ENCODE measurements at places on chromosomes 3 and 15.

DNA sequence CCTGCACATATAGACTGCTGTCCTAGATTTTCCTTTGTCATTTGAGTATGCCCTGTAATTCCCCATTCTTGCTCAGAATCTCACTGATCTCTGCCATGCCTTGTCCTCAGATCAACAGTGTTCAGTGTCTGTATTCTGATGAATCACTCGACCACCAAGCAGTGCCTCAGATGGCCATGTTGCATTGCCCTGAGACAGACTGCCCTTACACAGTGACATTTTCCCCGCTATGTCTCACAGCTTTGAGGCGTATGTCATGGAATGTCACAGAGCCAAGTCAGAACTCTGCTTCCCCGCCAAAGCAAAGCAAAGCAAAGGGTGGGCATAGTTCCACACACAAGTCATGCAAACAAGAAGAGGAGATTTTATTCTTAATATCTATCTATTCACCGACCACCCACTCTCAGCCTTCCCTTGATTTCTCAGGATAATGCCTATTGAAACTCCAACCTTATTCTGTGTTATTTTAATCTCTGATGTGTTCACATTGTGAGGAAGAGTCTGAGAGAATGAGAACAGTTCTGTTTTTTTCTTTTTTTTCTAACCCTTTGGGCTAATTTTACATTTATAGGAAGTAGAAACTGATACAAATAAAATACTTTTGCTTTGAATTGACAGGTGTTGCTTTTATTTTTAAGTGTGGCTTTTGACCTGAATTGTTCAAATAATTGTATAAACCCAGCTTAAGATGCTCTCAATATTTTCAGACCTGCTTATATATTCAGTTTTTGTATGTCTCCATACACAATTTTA, 16.9 kb upstream of the PSMD6 start:
- DNase-seq: no peak

- no peak for DNase-seq
Measured at GRCh38 chr15:49904296-49904695, 214.7 kb downstream of the ATP8B4 start.

- DNase-seq: no peak
Measured at GRCh38 chr3:46372492-46373359, 2.0 kb downstream of the CCR5 start.

DNA sequence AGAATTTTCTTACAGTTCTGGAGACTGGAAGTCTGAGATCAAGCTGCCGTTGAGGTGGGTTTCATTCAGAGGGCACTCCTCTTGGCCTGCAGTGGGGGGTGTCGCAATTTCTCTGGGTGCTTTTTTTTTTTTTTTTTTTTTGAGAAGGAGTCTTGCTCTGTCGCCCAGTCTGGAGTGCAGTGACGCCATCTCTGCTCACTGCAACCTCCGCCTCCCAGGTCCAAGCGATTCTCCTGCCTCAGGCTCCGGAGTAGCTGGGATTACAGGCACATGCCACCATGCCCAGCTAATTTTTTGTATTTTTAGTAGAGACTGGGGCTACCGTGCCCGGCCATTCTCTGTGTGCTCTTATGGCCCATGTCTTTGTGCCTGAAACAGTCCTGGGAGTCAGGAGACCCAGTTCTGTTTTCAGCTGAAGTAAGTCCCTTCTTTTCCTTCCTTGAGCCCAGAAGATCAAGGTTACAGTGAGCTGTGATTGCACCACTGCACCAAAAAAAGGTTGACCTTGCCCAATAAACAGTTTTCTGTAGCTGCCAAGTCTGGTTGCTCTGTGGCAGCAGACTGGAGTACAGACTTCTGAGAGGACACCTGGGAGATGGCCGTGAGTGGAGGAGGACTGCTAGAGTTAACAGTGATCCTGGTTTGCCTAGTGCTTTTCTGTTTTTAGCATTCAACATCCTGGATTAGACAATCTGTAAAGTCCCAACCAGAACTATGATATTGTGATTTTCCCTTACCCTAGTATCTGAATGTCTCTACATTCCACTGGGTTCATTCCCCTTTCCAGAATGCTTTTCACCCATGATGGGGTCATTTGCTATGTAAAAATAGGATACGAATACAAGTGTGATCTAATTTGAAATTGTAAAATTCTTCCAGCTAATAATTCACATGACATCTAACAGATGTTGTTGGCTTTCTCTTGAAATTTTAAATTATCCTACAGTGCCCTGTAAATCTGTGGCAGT, 76.6 kb upstream of the RNF7 start:
- no peak for DNase-seq

GRCh38 chr15:82047453-82048400, 1.9 kb upstream of the MEX3B start:
- no peak for DNase-seq

DNA sequence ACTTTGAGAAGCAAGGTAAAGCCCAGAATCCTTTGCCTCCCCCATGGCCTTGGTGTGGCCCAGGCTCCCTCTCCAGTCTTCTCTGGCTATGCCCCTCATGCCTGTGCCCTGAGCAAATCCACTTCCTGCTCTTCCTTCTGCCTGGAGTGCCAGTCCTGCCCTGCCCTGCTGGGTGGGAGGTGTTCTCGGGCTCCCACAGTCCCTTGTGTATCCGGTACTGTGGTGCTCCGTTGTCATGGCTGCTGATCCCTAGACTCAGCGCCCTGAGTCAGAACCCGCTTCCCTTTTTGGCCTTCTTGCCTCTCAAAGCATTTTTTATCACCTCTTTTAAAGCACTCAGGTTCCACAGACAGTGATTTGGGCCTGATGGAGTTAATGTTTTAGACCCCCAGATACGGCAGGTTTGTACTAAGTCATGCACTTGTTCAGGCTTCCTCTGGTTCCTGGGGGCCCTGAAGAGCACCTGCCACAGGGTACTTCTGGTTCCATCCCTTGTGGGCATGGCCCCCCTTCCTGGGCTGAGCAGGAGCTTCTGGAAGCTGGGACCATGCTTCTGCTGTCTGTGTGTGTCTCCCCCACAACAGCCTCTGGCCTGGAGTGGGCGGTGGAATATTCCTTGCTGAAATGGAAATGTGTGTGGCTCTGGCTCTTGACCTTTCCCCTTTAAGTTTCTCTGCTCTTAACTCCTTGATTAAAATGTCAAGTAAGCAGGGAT, 29.6 kb upstream of the ADAMTS7 start:
- no peak for DNase-seq

GRCh38 chr3:10961921-10962320, 30.6 kb upstream of the SLC6A1 start:
- DNase-seq: no peak

DNA sequence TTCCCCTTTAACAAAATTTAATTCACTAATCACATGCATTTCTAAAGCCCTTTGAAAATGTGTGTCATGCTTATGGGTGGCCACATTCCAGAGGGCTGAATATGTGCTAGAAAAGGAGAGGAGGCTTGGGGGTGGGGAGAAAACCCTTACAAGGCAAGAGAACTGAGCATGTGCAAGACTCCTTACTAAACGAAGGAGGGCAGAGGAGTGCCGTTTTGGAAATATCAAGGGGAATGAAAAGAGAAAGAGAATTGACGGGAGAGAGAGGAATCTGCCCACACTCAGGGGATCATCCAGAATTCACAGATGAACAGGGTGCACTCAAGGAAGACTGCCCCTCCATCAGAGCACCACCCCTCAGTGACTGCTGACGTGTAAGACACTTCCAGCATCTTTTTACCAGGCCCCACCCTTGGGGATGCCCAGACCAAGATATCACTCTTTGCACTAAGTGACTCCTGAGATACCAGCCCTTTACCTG, 37.9 kb upstream of the TSC22D2 start:
- DNase-seq: peak; percentile 92

GRCh38 chr3:156865732-156866131, 39.6 kb downstream of the LEKR1 start:
- DNase-seq: no peak

GRCh38 chr3:31559872-31560534, 27.3 kb downstream of the STT3B start:
- no peak for DNase-seq

DNA sequence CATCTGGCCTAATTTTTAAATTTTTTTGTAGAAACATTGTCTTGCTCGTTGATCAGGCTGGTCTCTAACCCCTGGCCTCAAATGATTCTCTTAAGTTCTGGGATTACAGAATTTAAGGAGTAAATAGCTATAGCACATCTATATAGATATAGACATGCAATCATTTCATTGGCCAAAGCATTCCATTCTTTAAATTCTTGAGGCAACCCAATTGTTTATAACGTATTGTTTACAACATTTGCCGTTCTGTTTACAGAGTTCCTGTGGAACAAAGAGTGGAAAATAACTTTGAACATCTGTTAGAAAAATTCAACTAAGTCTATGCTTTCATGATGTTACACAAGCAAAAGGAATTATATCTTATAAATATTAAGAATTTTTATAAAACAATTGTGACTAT, 205.2 kb upstream of the ROBO2 start:
- DNase-seq: no peak

DNA sequence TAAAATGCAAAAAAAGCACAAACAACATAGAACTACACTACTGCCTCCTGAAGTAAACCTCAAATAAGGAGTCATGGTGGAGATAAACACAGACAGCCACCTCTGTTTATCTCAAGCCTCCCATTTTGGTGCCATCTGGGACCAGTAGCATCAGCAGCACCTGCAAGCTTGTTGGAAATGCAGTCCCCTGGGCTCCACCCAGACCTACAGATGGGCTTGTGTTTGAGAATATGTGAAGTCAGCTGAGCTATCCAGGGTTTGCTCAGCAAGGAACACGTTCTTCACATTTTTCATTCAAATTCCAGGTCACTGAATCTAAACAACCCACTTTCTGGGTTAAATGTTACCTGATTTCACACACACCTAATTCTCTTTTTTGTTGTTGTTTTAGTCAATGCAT, 45.5 kb downstream of the RASGRF1 start:
- no peak for DNase-seq

DNA sequence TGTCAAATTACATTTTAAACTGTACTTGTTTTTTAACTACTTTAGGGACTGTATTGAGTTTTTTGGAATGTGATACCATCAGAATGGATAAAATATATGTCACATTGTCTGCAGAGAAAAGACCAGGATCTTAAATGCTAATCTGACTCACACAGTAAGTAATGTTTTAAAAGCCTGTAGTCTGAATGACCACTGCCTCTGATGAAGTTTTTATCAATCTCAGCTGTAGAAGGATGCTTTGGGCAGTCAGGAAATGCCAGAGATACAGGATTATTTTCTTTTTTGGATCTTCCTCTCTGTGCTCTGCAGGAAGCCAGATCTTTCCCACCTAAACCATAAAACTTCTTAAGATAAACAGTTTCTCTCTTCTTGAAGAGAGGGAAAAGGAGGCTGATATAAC, 73.1 kb upstream of the PRTG start:
- no peak for DNase-seq

DNA sequence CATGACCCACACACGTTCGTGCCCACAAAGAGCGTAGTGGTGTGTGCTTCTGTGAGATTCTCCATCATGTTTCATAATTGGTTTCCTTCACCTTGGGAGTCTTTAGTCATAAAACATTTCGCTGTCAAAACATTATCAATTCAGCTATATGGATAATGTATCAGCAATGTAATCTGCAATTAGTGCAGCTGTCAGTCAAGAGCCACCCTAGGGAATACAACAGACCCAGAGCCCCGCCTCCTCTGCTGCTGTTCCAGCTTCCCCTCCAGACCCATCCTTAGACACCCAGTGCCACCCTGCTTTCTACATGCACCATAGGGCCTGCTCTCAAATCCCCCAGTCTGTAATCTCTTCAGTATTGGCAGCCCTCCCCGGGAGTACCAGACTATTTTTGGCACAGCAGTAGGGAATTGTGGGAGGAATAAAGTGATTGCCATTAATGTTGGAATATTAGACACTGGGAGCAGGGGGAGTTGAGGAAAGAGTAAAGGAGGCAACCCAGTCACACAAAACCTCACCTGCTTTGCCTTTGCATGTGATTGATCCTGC, 31.5 kb upstream of the C3orf80 start:
- no peak for DNase-seq

DNA sequence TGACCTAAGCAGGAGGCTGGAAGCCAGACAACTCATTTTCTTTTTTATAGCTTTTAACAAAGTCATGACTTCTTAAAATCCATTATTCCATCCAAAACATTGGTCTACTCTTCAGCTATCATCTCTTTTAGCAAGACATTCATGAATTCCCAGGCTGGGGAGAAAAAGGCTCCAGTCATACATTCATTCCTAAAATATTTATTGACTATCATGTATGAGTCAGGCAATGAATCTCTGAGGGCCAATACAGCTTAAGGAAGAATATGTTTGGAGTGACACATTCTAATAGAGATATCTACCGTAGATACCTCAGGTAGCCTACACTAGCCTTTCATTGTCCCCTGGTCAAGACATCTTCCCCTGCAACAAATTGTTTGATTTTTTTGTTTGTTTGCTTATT, 196.4 kb upstream of the NANOGP8 start:
- no peak for DNase-seq

GRCh38 chr3:52195823-52196331, 2.1 kb upstream of the ALAS1 start:
- DNase-seq: no peak

DNA sequence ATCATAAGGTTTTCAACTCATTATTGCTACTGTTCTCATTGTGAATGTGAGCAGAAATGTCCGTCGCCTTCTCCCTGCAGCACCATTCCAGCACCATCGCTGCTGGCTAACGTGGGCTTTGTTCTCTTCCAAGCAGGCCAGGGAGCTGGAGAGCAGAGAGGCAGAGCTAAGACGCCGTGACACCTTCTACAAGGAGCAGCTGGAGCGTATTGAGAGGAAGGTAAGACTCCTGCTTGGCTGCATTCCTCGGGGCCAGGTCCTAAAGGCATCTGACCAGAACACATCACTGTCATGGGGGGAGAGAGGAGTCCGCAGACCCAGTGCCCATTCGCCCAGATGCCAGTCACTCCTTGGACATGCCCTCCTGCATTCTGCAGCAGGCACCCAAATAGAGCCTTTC, 130.4 kb upstream of the PLXNA1 start:
- no peak for DNase-seq

DNA sequence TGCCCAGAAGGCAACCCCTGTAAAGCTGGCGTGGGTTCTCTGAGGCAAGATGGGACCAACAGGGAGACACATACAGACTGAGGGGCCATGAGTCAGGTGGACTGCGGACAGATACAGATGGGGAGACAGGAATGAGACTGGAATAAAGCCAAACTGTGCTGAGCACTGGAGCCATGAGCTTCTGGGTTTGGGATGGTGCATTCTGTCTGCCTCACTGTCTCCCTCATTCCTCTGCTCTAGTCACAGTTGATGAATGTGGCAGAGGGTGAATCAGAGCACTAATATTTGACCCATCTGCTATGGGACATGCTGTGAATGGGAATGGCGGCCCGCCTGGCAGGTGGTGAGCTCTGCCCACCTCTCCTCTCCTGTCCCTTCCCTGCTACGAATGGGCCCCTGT, 262.9 kb downstream of the EPHB1 start:
- DNase-seq: no peak

GRCh38 chr3:69058947-69059224, 6.8 kb upstream of the TMF1 start:
- DNase-seq: no peak

DNA sequence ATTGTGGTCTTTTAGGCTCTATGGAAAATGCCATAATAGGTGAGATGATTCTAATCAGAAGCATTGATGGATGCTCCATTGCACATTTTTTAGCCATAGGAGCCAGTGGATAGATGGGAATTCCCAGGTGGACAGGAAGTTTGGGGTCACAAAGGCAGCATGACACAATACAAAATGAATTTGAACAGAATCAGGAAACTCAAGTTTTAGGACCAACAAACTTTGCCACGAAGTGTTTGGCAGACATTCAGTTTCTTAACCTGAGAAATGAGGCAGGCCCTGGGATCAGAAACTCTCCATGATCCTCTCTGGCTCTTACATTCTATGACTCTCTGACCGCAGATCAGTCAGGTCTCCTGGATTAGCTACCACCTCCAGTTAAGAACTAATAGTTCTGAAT, 275.4 kb downstream of the TIGIT start:
- no peak for DNase-seq

Data from RWPE2 (cell line).